ENCODE measurements at places on chromosomes 1 and 21. TPM values are rescaled to one million over a fixed set of nuclear protein-coding genes. Genes with fewer than 3 reads are reported as not detected.

Gene CD1B
- total RNA-seq: not detected

Gene FCRL3
- total RNA-seq: not detected

Gene OR2T11
- total RNA-seq: not detected

Gene PALMD
- total RNA-seq: not detected

Gene SLC2A5
- 0.70 TPM for total RNA-seq

Gene CD101
- total RNA-seq: 0.16 TPM

Measured in Caco-2 (cell line).